ENCODE measurements at places on chromosomes 3 and 15.

- no peak for DNase-seq
Observed at GRCh38 chr3:53643757-53644156, 149.3 kb downstream of the CACNA1D start.

DNA sequence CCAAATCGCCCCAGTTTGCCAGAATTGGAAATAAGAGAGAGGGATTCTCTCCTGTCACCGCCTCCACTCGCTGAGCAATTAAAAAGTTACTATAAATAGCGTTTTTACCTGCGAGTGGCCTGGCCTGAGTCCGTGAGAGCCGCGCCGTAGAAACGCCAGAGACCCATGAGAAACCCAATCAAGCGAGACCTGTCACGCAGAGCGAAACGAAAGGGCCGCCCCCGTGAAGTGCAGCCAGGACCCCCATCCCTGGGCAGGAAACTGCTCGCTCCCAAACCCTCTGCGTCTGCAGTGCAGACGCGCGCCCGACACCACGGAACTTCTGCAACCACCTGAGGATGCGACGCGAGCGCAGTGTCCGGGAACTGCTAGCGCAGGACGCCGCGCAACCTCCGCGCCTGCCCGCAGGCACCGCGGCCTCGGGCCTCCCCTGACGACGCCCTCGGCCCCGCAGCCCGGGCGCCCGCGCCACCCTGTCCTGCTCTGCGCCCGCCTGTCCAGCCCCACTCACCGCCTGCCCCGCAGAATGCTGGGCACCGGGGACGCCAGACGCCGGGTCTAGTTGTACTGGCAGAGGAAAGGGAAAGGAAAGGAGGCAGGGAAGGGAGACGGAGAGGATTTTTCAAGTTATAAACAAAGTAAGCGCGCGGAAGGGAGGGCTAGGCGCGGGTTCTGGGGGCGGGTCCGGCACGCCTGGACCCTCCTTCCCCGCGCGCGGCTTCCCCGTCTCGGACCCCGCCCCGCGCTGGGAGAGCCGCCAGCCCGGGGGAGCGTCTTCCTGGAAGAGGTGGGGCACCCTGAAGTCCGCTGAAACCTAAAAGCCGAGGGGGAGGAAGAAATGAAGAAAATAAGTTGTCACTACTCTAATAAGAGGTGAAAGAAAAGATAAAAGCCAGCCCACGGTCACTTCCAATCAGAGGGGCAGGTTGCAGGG, at the start of gene PLSCR4:
Gene PLSCR4, minus strand, starts transcription at position 657 of the 934 bp plus-strand sequence. CDS start 29,034 bp downstream, outside the sequence.
- DNase-seq, result peak; percentile 94

GRCh38 chr3:148599481-148599880, 98.2 kb upstream of the AGTR1 start:
- DNase-seq, result peak; percentile 24

DNA sequence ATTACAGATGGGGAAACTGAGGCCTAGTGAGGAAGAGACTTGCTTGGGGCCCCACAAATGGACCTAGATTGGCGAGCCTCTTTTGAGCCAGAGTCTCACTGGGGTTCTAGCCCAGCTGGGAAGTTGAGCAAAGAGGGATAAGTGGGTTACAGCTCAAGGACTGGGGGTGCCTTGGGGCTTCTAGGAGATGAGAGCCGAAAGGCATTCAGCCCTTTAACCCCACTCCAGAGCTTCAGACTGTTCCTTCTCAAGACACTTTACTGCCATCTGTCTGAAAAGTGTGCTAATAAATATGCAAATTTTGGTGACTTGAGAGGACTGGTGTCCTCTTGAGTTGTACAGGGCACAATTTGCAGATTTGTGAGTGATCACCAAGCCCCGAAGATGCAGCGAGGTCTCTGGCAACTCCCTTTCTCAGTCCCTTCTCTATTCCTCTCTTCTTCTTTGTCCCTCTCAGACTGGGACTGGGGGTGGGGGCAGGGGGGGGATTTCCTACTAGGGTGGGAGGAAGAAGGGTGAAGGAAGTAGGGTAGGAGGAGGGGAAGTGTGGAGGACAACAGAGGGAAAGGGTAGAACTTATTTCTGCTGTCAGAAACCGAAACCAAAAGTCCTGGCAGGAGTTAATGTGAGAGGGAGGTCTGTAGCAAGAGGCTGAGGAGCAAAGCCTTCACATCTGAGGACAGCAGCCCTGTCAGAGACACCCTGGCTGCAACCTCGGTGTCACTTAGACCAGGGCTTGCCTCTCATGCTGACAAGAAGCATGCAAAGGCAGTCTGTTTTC, 16.2 kb upstream of the ANKDD1A start:
- DNase-seq, result peak; percentile 31

DNA sequence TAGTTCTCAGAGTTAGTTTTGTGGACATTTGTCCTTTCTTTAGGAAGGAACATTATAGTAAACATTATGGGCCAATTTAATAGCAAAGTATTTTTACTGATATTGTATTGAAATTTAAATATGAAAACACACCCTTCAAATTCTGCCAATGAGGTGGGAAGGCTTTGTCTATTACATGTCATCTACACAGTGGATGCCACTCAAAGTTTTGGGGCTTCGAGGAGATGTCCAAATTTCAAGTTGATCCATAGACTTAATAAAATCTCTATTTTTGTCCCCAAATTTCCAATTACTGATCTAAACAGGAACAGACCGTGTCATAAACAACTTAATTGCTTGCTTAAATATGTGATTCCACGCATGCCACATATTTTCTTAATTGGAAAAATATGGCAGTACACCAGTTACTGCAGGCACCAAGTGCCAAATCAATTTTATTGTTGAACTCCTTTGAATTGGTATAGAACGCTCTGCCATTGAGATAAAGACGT, 1.7 kb downstream of the SHOX2 start:
- no peak for DNase-seq
